ENCODE measurements at places on chromosomes 13 and 19.

DNA sequence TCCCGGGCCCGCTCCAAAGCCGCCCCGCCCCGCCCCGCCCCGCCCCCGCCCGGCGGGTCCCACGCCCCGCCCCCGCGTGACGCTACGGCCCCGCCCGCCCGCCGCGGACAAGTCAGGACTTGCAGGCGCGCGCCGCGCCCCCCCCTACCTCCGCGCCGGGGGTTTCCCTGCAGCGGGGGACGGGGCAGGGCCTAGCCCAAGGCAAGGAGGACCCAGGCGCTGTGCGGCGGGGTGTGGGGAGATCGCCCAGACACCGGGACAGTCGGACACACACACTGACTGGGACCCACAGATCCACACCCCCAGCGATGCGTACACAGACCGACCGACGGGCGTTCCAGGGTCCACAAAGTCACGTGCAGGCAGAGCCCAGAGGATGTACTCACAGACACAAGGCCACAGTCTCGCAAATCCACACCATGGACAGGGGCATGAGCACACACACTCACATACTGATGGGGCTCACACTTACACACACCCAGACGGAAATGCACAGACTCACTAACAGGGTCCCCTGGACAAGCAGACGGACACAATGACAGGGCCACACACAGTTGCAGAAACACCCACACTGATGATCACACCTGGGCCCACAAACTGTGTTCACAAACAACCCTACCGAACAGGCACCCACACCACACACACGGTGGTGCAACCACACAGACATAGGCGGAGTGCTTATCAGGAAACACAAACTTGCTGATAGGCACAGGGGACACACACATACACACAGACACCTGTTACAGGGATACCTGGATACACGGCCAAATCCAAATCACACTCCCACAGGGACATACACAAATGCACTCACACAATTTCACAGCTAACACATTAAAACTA lies 436 bp upstream of the BBC3 start:
- DNase-seq, result no peak

DNA sequence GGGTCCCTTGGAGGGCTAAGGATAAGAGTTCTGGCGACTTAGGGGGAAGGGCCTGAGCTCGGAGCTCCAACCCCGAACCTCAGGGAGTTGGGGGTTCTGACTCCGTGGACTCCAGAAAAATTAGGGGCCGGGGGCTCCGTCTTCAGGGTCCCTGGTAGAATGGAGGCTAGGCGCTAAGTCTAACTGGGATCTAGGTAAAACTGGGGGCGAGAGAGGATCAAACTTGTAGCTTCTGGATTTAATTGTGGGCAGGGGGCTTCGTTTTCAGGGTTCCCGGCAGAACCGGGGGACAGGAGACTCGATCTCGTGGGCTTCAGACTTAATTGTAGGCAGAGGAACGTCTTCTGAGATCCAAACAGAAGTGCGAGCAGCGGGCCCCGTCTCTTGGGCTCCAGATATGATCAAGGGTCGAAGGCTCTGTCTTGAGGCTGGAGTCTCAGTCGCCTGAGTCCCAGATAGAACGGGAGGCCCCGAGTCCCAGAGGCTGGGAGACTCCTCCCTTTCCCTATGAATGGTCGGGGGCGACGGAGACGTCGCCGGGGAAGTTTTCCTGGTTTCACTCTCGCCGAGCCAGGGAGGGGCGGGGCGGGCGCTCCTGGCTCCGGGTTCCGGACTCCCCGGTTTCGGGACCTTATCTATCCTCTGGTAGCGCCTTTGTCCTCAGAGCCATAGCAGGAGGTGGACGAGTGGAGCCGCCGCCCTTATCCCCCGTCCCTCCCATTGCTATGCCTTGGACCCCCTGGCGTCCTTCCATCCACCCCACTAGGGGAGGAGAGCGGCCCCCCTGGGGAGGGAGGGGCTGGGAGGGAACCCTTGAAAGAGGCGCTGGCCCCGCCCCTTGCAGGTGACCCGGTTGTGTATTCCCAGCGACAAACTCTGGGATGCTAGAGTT lies 1.3 kb downstream of the NECTIN2 start:
- DNase-seq, result no peak

DNA sequence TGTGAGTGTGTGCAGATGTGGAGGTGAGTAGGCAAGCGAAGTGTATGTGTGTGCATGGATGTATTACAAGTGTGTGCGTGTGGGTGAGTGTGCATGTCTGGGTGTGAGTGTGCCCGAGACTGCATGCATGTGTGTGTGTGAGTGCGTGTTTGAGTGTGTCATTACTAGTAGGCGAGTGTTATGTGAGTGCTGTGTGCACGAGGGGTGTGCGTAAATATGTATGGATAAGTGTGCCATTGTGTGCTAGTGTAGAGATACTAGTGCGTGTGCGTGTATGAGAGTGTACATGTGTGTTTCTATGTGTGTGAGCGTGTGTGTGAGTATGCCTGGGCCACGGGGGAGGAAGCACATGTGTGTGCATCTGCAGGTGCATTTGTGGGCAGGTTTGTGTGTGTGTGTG lies 53.8 kb downstream of the CELF5 start:
- no peak for DNase-seq

DNA sequence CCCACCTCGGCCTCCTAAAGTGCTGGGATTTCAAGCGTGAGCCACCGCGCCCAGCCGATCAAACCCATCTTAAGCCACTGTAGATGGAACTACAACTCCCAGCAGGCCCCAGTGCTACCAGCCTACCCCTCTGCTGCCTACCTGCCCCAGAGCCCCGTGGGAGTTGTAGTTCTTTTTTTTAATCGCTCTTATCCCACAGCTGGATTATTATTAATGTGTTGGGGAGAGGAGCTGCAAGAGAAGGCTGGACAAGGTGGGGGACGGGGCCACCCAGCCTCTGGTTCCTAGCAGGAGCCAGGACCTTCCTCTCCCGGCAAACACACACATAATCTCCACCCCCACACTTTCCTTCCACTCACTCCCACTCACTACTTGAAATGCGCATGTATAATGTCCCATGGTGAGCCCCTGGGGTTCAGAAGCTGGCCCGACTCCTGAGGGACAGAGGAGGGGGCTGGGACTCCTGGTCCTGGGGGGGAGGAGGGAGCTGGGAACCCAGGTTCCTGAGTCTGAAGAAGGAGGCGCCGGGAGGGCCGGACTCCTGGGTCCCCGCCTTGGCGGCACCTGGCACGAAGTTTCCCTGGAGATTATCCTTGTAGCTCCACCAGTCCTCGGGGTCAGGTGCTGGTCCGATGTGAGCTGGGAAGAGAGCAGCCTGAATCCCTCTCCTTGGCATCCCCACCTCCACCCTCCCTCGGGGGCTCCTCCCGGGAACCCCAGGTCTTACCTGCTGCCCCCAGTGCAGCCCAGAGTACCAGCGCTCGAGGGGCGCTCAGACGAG lies 958 bp downstream of the CA11 start:
- no peak for DNase-seq

GRCh38 chr19:49210901-49211451 lies 53.4 kb downstream of the TRPM4 start:
- no peak for DNase-seq

- DNase-seq, result no peak
Measured at GRCh38 chr13:28384789-28385188, 110.1 kb downstream of the FLT1 start.

Measured in NCI-H1436 treated with DMSO at 0.1 percent for 48 hours (cell line).